ENCODE measurements at places on chromosomes 6 and 20.

- no peak for DNase-seq
Observed at GRCh38 chr20:8562356-8562755, 430.3 kb downstream of the PLCB1 start.

DNA sequence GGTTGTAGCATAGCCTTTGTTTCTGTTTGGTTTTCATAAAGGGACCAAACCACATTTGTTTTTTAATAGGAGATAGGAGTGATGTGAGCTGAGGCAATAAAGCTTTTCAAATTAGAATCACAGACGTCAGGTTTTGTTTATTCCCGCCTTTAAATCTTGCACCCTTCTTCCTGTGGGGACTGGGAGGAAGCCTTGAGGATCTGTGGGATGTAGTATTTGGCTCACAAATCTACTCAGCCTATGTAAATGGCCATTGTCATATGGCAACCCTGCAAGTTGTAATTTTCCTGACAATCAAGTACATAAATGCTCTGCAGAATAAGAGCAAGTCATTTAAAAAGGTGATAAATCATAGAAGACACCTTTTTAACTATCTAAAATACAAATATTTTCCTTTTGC is 110.4 kb downstream of the ADGRG6 start:
- DNase-seq, result no peak

- no peak for DNase-seq
Observed at GRCh38 chr6:130997061-130997753, 65.8 kb downstream of the EPB41L2 start.

DNA sequence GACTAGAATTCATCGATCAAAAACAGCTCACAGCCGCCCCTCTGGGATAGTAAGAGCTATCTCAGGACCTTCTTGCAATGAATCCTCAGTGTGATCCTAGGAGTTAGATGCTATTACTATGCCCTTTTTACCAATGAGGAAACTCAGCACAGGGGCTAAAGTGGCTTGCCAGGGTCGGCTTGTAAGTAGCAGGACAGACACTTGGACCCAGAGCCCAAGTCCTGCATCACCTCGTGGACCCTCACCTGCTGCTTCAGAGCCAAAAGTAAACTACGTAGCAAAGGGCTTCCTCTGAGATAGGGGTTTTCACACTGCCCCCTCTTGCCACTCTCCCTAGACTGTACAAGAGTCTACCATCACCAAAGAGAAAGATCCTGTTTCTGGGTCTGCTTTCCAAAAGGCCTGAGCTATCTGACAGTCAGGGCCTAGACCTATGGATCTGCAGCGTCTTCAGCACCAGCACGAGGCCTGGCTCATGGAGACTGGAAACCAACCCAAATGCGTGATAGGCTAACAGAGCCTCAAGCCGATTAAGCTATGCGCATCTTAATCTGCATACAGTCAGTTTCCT is 172.3 kb downstream of the ANKRD60 start:
- DNase-seq, result no peak

- peak; percentile 86 for DNase-seq
Observed at GRCh38 chr6:169932491-169932890, 181.1 kb downstream of the ERMARD start.

DNA sequence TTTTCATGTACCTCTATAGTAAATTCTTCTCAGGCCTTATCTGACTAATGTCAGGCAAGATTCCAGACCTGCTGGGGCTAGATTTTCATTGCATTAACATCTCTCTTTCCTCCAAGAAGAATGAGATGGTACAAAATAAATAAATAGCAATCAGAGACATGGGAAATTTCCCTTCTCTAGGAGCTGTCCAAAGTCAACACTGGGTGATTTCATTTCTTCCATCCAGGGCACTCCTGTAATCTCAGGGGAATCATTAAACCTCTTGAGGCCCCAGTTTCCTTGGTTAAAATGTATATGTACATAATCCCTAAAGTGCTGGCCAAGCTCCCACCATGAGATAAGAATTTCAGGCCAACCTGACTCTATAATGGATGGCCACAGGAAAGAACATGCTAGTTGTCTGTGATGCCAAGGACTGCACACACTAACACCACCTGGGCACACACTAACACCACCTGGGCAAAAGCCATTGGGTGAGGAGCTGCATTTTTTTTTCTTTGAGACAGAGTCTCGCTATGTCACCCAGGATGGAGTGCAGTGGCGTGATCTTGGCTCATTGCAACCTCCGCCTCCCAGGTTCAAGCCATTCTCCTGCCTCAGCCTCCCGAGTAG is 912 bp downstream of the IL17F start:
- no peak for DNase-seq

DNA sequence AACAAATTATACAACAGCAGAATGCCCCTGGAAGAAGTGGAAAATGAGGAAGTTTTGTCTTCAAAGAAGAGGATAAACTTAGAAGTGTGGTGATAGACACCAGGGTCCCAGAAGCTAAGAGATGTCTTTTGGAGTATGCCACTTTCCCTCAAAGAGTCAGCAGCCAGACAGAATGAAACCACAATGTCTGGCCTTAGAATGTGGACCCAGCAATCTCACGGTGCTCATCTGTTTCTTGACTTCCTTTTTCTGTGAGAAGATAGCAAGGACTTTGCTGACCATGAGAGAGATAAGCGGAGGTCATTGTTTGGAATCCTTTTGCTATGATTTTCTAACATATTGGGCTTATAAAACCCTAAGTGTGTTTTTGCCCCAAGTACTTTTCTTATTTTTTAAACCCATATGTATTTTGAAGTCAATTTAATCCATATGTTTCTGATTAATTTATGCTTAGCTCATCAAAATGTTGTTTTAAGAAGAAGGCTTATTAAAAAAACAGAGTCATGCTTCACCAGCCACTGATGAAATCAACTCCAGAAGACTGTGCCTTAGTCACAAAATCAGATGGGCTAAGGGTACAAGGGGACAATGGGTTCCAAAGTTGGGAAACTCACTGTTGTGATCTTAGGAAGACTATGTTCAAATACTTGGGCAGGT is 451.2 kb upstream of the JAG1 start:
- no peak for DNase-seq

- no peak for DNase-seq
Observed at GRCh38 chr6:21227486-21227885, 366.1 kb upstream of the SOX4 start.

DNA sequence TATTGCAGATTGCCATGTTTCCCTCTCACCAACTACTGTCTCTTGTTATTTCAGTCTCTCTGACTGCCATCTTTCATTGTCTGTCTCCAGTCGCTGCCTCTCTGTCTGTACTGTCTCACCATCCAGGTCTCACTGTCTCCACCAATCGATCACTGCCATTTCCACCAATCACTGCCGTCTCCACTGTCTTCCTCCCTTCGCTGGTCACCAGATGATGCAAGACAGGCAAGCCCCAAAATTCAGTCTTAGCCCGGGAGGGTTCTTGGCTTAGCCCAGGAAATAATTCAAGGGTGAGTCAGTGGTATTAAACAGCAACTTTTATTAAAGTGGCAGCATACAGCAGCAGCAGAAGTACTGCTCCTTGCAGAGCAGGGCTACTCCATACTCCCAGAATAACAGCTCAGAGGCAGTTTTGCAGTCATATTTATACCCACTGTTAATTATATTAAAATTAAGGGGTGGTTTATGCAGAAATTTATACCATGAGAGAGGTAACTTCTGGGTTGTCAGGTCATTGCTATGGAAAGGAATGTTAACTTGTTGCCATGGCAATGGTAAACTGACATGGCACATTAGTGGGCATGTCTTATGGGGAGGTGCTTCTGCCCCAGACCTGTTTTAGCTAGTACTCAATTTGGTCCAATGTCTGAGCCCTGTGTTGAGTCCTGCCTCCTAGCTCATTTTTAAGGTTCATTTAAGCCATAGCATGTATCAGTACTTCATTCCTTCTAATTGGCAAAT is 23.0 kb upstream of the ECHDC1 start:
- no peak for DNase-seq

DNA sequence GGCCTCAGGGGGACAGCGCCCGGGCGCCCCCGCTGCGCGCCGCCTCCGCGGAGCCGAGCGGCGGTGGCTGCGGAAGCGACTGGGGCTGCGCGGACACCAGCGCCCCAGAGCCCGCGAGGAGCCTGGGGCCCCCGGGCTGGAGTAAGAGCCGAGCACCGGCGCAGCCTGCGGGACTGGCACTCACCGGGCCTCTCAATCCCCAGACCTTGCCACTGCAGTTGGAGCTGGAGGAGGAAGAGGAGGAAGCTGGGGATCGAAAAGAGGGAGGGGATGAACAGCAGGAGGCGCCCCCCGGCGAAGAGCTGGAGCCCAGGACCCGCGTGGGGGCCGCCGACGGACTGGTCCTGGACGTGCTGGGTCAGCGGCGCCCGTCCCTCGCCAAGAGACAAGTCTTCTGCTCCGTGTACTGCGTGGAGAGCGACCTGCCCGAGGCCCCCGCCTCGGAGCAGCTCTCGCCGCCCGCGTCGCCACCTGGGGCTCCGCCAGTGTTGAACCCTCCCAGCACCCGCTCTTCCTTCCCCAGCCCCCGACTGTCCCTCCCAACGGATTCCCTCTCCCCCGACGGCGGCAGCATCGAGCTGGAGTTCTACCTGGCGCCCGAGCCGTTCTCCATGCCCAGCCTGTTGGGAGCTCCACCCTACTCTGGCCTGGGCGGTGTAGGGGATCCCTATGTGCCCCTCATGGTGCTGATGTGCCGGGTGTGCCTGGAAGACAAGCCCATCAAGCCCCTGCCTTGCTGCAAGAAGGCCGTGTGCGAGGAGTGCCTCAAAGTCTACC is 590 bp downstream of the RNF217 start:
- DNase-seq, result no peak

GRCh38 chr20:20014659-20015058 is 2.5 kb upstream of the NAA20 start:
- peak; percentile 13 for DNase-seq

DNA sequence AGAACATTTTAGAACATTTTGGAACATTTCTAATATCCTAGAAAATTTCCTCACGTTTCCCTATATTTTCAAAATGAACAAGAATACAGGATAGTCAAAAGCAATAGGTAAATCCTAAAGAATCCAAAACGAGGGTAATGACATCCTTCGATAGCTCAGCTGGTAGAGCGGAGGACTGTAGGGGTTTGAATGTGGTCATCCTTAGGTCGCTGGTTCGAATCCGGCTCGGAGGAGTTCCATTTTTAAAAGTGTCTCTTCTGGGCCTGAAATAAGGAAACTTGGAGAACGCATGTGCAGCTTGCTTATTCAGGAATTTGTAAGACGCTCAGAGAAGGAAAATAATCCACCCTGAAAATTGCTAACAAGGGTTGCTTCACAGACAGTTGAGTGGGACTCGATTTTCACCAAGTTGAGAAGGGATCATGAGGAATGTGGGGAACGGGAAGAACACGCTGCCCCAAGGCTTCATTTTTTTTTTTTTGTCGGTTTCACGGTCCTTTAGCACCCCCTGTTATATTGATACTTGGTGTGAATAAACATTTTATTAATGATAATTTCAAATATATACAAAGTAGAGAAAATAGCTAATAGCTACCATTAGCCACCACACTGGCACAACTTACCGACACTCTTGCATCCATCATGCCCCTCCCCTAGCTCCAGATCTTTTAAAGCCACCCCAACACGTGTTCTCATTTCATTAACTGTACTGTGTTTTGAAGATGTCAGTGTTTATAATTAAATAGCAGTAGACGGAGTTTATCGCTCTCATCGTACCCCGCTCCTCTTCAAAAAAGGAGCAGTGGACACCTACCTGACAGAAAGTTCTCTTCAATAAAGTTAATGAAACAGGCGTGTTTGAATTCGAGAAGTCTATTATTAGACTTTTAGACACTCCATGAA is 1.8 kb upstream of the ABT1 start:
- no peak for DNase-seq

GRCh38 chr6:143564484-143565017 is 53.0 kb upstream of the FUCA2 start:
- DNase-seq, result no peak

GRCh38 chr6:157884756-157885155 is 61.7 kb downstream of the SNX9 start:
- no peak for DNase-seq

DNA sequence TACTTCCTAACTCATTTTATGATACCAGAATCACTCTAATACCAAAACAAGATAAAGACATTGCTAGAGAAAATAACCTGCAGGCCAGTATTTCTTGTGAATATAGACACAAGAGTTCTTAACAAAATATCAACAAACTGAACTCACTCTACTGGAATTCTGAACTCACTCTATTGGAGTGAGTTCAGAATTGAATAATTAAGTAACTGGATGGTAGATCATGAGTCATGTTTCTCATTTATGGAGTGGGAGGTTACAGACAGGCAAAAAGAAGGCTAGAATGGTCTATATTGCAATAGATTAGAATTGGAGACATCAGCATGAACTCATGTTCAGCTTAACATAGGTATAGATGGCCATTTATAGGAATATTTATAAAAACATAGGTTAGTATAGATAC is 26.6 kb upstream of the C6orf58 start:
- no peak for DNase-seq

GRCh38 chr20:37308086-37309050 is 18.9 kb downstream of the MANBAL start:
- no peak for DNase-seq

- no peak for DNase-seq
Observed at GRCh38 chr6:146352163-146352562, 191.5 kb upstream of the RAB32 start.

GRCh38 chr20:19073584-19074218 is 138.7 kb upstream of the SLC24A3 start:
- DNase-seq, result no peak

DNA sequence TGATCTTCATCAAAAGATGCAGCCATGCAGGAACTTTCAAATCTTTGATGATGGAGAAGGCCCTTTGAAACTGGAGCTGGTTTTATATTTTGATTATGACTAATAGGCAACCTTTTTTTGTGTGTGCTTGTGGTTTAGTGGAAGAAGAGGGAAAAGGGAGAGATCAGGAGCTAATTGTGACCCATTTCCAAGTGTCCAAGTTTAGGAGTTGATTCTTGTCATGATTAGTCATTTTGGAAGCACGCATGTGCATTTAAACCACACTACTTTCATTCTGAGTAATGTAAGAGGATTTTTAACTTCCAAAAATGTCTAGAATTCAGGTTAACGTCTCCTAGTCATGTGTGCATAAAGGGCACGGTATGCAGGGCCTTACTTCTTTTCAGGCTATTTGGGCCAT is 3.5 kb downstream of the FOXO3 start:
- no peak for DNase-seq

DNA sequence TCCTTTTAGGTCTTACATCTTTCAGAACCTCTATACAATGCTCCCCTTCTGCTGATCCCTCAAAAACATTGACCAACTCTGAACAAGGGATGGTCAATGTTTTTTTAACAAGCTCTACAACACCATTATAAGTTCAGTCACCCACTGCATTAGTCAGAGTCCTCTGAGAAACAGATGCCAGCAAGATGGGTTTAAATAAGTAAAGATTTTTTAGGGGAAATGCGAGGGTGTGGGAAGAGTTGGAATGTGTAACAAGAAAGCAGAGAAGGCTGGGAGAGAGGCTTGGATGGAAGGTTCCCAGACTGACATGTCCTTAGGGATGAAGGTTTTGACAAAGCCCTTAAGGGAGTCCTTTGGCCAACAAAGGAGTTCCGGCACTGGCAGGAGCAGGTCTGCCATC is 478.3 kb downstream of the FRK start:
- no peak for DNase-seq

- DNase-seq, result no peak
Observed at GRCh38 chr6:103799971-103800670, 1059.6 kb downstream of the HACE1 start.

- DNase-seq, result no peak
Observed at GRCh38 chr6:109488001-109488400, 5.0 kb upstream of the ZBTB24 start.
